ENCODE measurements at places on chromosomes 6 and 20.

- no peak for DNase-seq
Measured at GRCh38 chr6:125922322-125922860, 34.2 kb upstream of the HINT3 start.

DNA sequence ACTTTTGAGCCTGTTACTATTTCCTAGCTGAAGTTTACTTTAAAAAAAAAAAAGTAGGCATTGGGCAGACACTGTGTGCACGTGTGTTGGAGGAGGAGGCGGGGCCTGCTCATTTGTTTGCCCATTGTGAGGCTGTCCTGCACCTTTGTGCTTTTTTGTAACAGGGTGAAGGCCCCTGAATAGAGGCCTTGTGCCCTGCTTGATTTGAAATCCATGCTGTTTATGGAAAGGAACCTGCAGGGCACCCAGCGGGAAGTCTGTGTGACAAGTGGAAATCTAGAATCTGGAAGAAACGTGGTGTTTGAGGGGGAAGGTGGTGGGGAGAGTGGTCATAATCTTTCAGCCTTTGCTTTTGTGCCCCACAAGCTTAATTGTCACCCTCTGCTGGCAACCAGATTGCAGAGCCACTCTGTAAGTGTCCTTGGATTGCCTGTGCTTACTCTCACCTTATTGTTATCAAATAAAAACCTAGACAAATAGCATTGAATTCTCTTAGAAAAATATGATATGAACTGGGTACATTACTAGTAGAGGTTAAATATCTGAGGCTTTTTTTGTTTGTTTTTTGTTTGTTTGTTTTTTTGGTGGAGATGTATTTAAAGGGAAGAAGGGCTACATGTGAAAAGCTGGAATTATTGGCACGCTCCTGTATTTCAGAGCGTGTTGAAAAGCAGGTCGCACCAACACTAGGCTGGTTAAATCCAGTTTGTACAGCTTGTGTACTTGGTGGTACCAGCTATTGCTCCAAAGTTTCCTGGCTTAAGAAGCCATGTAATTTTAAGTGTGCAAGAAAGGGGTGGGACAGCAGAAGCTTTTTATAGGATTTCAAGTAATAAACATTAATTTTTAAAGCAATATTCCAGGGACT, 156.3 kb downstream of the ARID1B start:
- no peak for DNase-seq

GRCh38 chr20:17619351-17620093, 49.6 kb downstream of the DSTN start:
- no peak for DNase-seq

DNA sequence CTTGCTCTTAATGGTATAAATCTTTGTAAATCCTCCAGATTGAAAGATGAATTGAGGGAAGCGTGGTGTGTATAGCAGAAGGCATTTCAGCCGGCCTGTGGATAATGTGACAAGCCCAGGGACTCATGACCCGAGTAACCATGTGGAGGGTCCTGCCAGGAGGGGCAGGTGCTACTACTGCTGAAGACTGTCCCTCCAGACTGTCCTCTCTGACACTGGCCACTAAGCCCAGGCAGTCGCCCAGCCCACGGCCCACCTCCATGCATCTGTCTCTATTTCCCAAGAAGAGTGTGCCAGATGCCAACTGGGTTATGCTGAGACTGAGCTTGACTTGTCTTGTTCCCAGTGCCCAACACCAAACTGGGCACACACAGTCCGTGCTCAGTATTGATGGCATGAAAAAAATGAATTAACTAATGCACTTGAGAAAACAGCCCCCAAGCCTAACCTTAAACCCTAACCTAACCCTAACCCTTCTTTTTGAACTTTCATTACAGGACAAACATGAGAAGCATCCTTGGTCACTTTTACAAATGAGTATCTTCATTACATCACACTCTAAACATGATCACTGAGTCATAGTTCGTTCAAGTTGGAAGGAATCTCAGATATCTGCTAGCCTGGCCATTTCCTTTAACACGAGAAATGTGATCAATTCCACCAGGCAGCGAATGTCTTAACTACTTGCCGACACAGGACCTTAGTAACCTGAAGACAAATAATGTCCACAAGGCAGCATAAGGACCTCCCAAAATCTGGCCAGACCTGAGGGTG, 182.2 kb upstream of the RREB1 start:
- DNase-seq, result no peak

GRCh38 chr6:163337958-163338357, 76.6 kb upstream of the QKI start:
- no peak for DNase-seq

- DNase-seq, result no peak
Measured at GRCh38 chr6:74277777-74278186, 581.8 kb downstream of the CD109 start.

Data from activated T-cell treated with anti-CD3 and anti-CD28 coated beads for 24 hours (primary cell).